Activated CD8-positive, alpha-beta memory T cell treated with anti-CD3 and anti-CD28 coated beads for 1 hour (primary cell): ENCODE measurements at places on chromosomes 7 and 10.

GRCh38 chr7:1812509-1813393 is 142.7 kb downstream of the ELFN1 start:
- no peak for DNase-seq

DNA sequence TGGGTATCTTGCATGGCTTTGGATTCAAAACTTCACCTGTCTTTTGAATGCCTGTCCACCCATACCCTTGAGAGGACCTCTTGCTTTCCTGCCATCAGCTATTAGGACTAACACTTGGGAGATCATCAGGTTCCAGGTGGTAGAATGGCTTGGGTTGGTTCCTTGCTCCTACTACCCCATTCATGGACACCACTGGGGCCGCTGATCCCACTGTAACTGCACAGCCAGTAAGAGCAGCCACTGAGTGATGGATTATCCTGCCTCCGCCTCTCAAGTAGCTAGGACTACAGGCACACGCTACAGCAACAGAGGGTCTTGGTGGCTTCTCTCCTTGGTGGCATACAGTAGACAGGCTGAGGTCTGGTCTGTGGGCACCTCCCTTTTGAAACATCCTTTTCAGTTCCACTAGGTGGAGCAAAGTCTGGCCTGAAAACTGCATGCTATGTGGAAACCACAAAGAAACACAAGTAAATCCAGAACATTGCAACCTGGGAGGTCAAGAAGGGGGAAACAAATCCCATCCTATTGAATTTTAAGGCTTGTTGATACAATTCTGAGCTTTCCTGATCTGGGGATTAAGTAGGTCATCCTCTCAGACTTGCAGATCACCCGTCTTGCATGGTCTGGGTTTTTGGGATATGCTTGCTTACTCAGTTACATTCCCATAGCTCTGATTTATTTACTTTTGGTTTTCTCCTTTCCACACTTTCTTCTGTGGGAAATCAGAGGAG is 9.4 kb downstream of the WBP1L start:
- DNase-seq: no peak

DNA sequence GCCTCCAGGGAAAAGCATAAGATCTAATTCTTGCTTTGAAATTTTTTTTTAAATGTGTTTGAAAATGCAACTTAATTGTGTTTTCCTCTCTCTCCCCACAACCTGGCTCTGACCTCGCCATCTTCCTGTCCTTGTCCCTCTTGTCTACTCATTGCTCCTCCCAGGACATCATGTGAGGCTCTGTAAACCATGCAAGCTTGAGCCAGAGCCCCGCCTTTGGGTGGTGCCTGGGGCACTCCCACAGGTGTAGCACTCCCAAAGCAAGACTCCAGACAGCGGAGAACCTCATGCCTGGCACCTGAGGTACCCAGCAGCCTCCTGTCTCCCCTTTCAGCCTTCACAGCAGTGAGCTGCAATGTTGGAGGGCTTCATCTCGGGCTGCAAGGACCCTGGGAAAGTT is 9.8 kb upstream of the CDHR1 start:
- DNase-seq: no peak

GRCh38 chr10:27388761-27389399 is 115.2 kb upstream of the RAB18 start:
- DNase-seq: no peak

GRCh38 chr7:21656796-21657195 is 114.0 kb downstream of the DNAH11 start:
- DNase-seq: no peak

DNA sequence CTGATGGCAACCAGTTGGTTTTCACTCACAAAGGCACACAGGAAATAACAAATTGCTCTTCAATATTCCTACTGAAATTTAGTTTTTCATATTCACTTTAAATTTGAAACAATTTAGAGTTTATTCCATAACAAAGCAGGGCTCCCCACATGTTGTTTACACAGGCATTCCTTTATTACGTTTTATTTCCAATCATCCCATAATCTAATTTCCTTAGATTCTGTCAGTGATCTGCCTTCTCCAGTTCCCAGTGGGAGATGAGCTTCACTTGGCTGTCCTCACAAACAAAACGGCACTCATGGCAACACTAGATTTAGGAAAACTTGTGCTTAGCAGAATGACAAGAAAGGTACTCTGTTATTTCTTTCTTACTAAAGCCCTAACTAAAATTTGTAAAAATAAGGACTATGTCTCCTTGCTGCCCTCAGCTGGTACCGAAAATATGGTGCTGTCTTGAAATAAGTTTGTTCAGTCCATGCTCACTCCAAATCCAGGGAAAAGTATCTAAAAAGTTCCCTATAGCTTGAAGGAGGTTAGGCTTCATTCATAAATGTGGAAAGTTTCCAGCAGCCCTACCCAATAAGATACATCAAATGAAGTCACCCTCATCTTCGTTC is 23.0 kb downstream of the PHYH start:
- DNase-seq: no peak

- DNase-seq: no peak
Measured at GRCh38 chr7:54354436-54354835, 187.7 kb upstream of the VSTM2A start.

GRCh38 chr10:34628174-34628796 is 186.8 kb downstream of the PARD3 start:
- DNase-seq: no peak
